Coronary artery (tissue), 2 donors: ENCODE measurements at places on chromosomes 6 and 20.

GRCh38 chr20:22426772-22427171 is 157.6 kb downstream of the FOXA2 start:
- no peak for DNase-seq

- no peak for DNase-seq
Measured at GRCh38 chr6:136535880-136536650, 14.2 kb downstream of the MAP7 start.

DNA sequence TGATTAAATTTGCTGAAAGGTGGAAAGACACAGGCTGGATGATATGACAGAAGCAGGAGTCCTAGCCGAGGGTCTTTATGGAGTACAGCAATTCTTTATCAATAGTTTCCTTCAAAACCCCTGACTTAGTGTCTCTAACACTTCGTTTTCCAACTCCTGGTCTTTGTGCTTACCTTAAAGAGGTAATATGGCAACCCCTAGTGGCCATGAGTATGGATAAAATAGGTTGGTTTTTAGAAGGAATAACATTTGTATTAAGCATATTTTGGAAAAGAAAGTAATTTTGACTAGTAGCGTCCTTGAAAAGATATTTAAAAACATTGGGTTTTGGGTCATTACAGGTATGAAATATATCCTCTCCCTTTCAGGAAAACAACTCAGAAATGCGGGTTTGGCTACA is 51.9 kb downstream of the VGLL2 start:
- no peak for DNase-seq

GRCh38 chr6:71533939-71534379 is 245.3 kb downstream of the OGFRL1 start:
- no peak for DNase-seq

- peak; percentile 61 for DNase-seq
Measured at GRCh38 chr20:31811198-31811597, 8.0 kb upstream of the MYLK2 start.

GRCh38 chr20:20391115-20391514 is 23.2 kb downstream of the INSM1 start:
- no peak for DNase-seq

DNA sequence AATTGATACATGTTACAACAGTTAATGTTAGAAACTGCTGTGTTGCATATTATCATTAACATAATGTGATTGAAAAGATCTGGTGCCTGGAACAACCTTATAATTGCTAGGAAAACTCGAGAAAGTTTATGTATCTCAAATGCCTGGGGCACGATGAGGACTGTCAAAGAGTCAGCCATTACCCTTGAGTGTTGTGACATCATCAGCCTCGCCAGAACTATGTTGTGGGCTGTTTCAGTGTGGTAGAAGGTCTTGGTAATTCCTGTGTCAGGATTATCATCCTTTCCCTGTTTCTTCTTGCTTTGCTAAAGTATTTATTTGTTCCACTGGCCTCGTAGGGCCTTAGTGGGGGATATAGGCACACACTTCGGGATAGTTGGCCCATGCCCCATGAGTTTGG is 185.1 kb downstream of the DTNBP1 start:
- DNase-seq: no peak

GRCh38 chr6:90209527-90209926 is 87.1 kb downstream of the BACH2 start:
- no peak for DNase-seq

- no peak for DNase-seq
Measured at GRCh38 chr6:39400026-39400425, 77.5 kb upstream of the KCNK16 start.

- no peak for DNase-seq
Measured at GRCh38 chr20:45701873-45702272, at the start of gene WFDC13. Gene WFDC13, plus strand, starts transcription at chr20:45702038. Its CDS starts 86 bp downstream, at chr20:45702124.

DNA sequence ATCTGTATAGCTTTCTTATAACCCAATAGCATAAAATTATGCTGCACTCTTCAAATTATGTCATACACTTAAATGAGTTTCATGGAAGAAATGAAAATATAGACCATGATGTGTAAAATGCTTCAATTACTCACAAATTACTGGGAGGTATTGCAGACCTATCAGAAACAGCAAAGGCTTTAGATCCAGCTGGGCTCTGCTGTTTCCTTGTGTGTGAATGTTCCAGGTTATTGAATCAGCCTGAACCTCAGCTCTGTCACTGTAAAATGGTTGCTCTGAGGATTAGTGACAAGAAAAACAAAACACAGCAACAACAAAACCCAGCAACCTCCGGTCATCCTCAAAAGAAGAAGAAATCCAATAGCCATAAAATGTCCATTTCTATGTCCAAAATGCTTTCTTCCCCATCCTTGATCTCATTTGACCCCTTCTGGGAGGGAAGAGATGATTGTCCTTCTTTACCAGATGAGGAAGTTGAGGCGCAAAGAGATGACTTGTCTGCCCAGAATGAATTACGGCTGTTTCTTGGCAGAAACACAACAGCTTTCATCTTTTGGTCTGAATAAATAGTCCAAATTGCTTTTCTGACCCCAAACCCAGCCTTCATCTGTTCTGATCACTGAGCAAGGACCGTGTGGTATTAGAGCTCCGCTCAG is 42.2 kb upstream of the TGM6 start:
- DNase-seq: no peak

GRCh38 chr20:17479063-17479657 is 52.0 kb downstream of the BFSP1 start:
- DNase-seq: no peak

GRCh38 chr6:4775494-4776130 is 592 bp upstream of the CDYL start:
- DNase-seq: peak; percentile 81

DNA sequence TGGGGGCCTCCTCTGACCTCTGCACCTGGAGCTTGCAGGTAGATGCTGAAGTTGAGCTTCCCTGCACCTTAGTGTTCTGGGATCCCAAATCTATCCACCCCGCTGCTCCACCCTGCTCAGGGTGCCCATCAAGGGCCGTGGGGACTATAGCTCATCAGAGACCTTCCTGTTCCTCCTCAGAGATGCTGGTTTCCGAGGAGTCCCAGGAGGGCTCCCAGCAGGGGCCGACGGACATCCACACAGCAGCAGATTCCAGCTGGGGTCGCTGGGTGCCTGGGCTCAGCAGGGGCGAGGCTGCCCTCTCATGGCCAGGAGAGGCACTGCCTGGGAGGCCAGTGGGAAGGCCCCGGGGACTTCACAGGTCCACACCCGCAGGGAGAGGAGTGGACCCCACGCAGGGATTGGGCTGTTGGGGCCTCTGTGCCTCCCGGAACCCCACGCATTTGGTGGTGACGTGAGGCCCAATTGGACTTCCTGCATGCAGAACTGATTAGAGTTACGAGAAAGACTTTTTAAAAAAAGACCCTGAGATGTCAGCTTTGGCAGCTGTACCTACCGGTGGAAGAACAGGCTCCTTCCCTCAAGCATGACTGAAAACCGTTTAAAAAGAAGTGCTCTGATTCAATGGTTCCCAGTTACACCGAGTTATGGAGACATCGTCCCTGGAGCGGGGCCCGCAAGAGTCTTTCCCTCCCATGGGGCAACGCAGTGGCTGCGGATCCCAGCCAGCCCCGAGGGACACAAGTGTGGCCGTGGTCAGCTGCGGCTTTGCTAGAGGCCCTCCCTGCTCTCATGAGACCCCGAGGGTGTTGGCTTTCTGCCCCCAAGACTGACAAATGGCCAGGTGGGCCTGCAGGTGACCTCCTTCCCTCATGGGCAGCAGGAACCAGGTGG is 25.3 kb upstream of the SLCO4A1 start:
- DNase-seq: no peak

- no peak for DNase-seq
Measured at GRCh38 chr20:58458342-58459057, 56.7 kb downstream of the APCDD1L start.

DNA sequence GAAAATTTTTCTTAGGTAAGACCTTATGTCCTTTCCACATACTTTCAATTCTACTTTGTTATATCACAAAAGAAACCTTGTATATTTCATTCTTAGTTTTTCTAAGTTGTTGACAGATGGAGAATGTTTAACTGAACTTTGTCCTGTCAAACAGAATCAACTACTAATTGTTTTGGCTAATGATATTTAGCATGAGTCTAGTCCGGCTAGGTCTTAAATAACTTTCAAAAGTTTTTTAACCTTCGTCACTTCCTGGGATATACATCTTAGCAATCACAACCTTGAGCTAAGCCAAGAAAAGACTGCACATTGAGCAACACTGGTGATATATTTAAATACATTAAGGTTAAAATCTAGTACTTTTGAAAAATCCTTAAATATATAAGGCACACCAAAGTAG is 62.9 kb upstream of the RUNX2 start:
- no peak for DNase-seq
